SJSA1 (cell line): ENCODE measurements at places on chromosomes 6 and 20. TPM values are rescaled to one million over a fixed set of nuclear protein-coding genes. Genes with fewer than 3 reads are reported as not detected.
A peak's percentile ranks its signal among the peaks of the same experiment; 100 is the strongest.

The AIG1 gene
- total RNA-seq, result 29.9 TPM in 2 replicates

The MDFI gene
- total RNA-seq, result not detected in 2 replicates

DNA sequence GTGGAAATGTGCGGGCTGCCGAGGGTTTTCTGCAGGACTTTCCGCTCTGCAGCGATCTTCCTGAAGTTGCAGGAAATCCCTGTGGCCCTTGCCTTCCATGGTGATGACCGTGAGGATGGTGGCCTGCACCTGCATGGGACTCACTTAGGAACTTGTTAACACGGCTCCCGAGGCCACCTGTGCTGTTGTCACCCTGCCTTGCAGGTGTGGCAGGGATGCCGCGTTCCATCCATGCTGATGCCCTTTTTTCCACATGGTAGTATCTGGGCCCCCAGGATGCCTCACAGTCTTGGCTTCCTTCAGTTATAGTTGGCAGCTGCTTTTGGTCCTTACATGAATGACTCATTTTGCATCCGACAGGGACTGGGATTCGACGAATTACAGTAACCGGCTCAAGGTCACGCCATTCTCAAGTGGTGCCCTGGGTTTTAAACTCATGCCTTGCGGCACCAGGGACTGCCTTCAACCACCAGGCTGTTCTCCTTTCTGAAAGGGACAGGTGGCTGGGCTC lies 37.2 kb downstream of the SYNJ2 start:
- DNase-seq, result no peak

GRCh38 chr6:111971181-111971841 lies 82.6 kb upstream of the CCN6 start:
- DNase-seq, result no peak

DNA sequence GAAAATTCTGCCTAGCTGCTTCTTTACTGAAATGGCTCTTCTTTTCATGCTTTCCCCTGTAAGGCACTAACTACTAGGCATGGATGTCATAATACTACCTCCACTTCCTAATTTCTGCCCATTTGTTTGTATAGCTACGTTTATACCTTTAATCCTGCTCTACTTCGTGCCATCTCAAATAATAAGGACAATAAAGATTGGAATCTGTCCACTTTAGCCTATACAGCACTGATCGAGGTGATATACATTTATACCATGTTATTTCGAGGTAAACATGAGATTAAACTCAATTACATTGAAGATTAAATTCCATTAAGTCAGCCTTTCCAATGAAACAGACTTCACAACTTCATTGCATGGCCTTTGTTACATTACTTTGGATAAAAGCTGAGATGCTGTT lies 390.6 kb upstream of the MARCKS start:
- DNase-seq, result no peak

- DNase-seq, result no peak
These were observed 159.9 kb downstream of the GRM4 start for GRCh38 chr6:33985947-33986346.

- DNase-seq, result no peak
These were observed 46.9 kb upstream of the TRIM26 start for GRCh38 chr6:30260036-30260504.

The KIF25 gene
- not detected in 2 replicates for total RNA-seq

The R3HDML gene
- total RNA-seq, result not detected in 2 replicates

- no peak for DNase-seq
These were observed 6.8 kb upstream of the EPB41L1 start for GRCh38 chr20:36147690-36148089.

- DNase-seq, result no peak
These were observed 158.8 kb downstream of the DST start for GRCh38 chr6:56483929-56484328.

The PRDM13 gene
- total RNA-seq, result not detected in 2 replicates

GRCh38 chr20:10388597-10388996 lies 45.4 kb downstream of the MKKS start:
- DNase-seq, result no peak

DNA sequence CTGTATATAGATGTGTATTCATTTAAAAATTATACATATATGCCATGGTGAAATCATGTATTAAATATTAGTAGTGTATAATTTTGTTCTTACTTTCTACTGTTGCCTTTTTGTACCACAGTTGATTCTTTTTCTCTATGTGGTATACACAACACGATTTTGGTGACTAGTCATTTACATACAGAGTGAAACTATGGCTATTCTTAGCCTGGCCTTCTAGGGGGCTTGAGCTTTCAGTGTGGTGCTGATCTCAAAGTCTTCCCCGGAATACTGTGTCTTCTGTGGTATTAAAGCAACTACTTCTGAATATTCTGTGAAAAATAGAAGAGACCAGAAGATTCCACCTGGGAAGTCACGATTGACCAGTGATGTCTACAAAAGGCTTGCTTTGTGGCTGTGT lies 301.9 kb downstream of the UTRN start:
- DNase-seq, result no peak

The OXT gene
- total RNA-seq, result not detected in 2 replicates

The BLTP3A gene
- total RNA-seq, result 2.8 and 5.4 TPM in 2 replicates

GRCh38 chr6:14918200-14918907 lies 327.5 kb upstream of the JARID2 start:
- DNase-seq, result no peak

- peak; percentile 12 for DNase-seq
These were observed 89.0 kb downstream of the CDS2 start for GRCh38 chr20:5215672-5216304.

The NTSR1 gene
- total RNA-seq, result not detected in 2 replicates

The CHMP4B gene
- total RNA-seq, result 47.9 and 48.9 TPM in 2 replicates

The SPAG4 gene
- 0.87 TPM in 1 of 2 replicates, not detected in the other for total RNA-seq

- DNase-seq, result peak; percentile 47
These were observed 136.3 kb downstream of the KIF13A start for GRCh38 chr6:17851001-17851719.

The RNF39 gene
- total RNA-seq, result not detected in 2 replicates

GRCh38 chr6:5657684-5658430 lies 348.9 kb downstream of the NRN1 start:
- no peak for DNase-seq

The E2F3 gene
- total RNA-seq, result 7.5 and 11.1 TPM in 2 replicates

The JPH2 gene
- total RNA-seq, result 19.1 and 21.7 TPM in 2 replicates

DNA sequence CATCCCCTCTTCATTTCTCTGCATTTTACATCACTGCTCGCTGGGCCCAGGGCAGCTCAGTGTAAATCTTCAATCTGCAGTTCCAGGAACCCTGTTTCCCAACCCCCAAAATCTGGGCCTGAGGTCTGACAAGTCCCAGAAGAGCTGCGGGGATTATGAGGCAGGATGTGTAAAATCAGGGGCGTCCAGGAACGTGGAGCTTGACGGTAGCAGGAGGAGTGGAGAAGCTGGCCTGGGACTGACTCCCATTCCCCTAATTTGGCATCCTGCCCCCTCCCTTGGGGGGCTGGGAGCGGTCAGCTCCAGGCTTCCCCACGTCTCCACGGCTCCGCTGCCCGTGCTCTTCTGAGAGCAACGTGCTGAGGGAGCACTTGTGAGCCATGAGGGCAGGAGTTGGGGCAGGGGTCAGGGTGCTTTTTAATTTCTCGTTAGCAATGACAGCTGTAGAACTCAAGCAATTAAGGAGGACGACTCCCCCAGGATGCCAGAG lies 23.4 kb upstream of the VEGFA start:
- DNase-seq, result no peak

GRCh38 chr20:63133481-63134091 lies 82.3 kb downstream of the YTHDF1 start:
- peak; percentile 35 for DNase-seq

GRCh38 chr20:45337367-45338120 lies 10.7 kb downstream of the SDC4 start:
- peak; percentile 89 for DNase-seq
